ENCODE measurements at places on chromosomes 7 and 10.

GRCh38 chr10:74056050-74056818 lies 58.3 kb downstream of the VCL start:
- peak; percentile 37 for DNase-seq

GRCh38 chr7:200290-200689 lies 7.9 kb downstream of the FAM20C start:
- DNase-seq = no peak

- DNase-seq = no peak
Observed at GRCh38 chr10:117518246-117518645, 24.3 kb upstream of the EMX2 start.

DNA sequence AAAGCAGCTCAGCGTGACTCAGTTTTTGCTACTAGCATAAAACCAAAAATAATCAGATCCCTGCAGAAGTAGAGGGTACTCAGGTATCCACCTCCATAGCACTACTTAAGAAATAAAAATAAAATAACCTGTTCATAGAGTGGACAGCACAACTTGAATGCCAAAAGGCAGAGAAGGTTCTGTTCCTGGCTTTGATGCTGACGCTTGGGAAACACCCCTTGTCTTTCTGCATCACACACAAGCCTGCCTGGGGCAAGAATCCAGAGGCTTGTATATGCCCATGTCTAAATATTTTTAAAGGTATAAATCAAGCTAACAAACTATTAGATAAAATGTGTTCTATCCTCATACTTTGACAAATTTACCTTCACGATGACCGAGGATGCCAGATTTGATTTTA lies 207.3 kb downstream of the KIAA1217 start:
- DNase-seq = no peak

DNA sequence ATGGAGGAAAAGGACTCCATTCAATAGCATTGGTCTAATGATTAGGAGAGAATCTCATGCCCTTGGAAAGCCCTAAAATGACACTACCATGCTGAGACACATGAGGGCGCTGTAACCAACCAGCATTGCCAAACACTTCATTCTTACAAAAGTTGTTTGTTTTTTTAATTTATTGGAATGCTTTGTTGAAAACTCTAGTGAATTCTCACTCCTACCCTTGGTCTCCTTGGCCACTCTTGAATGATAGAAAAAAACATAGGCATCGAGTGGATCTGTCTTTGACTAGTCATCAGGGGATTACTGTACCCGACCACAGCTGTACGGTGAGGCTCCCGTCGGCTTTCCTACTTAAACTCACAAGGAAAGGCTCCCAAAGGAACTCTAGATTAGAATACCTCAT lies 29.3 kb upstream of the ADD3 start:
- DNase-seq = peak; percentile 37

Measured in HCT116 (cell line).